Stimulated activated CD4-positive, alpha-beta T cell treated with anti-CD3 and anti-CD28 coated beads, Interleukin-15, amount 100 ng/mL, for 1 hour (primary cell): ENCODE measurements at places on chromosomes 2 and 18.

GRCh38 chr2:187011206-187011832, 162.3 kb upstream of the ZSWIM2 start:
- no peak for DNase-seq

GRCh38 chr2:65786007-65786717, 353.8 kb upstream of the SPRED2 start:
- DNase-seq = no peak

- DNase-seq = no peak
Measured at GRCh38 chr2:11042841-11043240, 112.4 kb upstream of the SLC66A3 start.

GRCh38 chr2:78011251-78011650, 489.1 kb upstream of the LRRTM4 start:
- DNase-seq = no peak

GRCh38 chr2:174341293-174341994, 6.7 kb downstream of the SP9 start:
- peak; percentile 85 for DNase-seq

- DNase-seq = no peak
Measured at GRCh38 chr2:120710256-120710655, 25.4 kb upstream of the GLI2 start.

GRCh38 chr2:238914648-238915015, 66.7 kb downstream of the TWIST2 start:
- DNase-seq = no peak

GRCh38 chr2:99404797-99405669, 67.8 kb downstream of the EIF5B start:
- DNase-seq = no peak

DNA sequence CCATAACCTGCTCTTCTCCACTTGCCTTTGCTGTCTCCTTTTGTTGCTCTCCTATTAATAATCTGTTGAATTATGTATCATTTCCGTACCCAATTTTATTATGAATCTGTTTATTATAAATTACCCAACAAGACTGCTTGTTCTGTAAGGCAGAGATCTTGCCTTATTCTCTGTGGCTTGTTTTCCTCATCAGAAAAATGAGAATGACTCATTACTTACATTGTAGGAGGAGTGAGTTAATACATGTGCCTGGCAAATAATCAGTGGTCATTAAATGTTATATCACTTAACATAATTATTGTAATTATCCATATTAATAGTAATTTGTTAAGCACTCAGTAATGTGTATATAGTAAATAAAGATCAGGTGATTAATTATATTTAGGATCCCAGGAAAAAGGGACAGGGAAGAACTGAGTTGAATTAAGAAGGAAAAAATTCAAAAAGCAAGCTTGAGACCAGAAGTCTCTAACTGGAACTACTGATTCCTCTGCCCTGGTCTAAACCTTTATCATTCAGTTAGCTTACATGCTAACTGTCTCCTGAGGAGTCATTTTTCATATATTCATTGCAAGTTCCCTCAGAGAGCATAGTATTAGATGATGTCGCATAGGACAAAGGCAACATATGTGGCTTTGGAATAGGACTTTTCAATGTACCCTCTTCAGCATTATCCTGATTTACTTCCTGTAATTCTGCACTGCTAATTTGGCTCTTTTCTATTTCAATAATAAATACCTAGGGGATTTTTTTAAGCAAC, 335.7 kb downstream of the GALNT13 start:
- no peak for DNase-seq

DNA sequence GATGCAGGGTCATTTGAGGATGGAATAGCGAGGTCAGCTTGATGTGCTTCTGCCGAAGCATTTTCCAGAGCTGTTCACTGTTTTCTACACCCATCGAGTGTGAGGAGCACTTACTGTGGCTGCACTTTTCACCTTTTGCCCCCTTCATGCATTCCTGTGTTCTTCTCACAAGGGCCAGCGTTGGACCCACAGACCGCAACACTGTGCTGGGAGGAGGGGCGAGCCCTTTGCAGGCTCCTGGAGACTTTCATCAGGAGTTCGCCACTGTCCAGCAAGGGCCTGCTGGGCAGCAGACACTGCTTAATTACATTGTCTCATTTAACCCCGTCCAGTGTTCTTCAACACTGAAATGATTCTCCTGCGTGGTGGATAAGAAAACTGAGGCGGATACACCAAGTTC, 29.9 kb downstream of the CYP26B1 start:
- no peak for DNase-seq

DNA sequence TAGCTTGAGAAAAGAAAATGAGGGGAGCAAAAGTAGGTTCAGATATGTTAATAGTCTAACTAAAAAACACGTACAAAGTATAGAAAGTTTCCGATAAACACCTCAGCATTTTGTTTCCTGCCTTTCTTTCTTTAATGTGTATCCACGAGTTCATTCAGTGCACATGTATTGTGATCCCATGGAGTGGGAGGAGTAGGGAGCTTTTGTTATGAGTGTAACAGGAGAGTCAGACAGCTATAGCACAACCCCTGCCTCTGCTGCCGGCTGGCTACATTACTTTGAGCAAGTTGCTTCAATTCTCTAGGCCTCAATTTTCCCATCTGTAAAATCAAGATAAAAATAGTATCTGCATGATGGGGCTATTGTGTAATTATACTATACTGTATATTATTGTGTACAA, 249.2 kb upstream of the FIGN start:
- no peak for DNase-seq
